ENCODE measurements at places on chromosomes 1 and 21.

GRCh38 chr1:39691383-39692151, at the start of gene HPCAL4:
HPCAL4 (minus strand) TSS chr1:39691433; CDS start chr1:39684603, 6,830 bp downstream.
- peak; percentile 87 for DNase-seq

DNA sequence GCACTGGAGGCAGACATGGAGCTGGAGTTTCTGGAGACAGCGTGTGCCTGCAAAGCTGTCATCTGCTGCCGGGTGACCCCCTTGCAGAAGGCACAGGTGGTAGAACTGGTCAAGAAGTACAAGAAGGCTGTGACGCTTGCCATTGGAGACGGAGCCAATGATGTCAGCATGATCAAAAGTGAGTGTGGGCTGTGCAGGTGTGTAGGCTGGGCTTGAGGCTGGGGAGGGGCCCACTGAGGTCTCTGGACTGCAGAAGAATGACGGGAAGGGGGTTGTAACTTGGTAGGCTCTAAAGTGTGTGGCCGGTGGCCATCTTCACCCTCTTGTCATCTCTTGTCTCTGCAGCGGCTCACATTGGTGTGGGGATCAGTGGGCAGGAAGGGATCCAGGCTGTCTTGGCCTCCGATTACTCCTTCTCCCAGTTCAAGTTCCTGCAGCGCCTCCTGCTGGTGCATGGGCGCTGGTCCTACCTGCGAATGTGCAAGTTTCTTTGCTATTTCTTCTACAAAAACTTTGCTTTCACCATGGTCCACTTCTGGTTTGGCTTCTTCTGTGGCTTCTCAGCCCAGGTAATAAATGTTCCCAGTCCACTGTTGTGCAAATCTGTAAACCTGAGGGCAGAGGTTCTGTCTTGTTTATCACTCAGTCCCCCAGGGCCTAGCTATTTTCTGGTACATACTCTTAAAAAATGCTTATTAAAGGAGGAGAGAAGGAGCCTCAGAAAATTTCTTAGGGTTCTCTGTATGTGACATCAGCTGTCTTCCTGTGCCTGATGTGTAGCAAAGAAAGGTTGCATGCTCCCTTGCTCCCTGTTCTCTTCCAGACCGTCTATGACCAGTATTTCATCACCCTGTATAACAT, 19.9 kb downstream of the ATP8B2 start:
- peak; percentile 72 for DNase-seq

- DNase-seq, result no peak
Measured at GRCh38 chr21:41169701-41170100, 1.7 kb downstream of the BACE2 start.

DNA sequence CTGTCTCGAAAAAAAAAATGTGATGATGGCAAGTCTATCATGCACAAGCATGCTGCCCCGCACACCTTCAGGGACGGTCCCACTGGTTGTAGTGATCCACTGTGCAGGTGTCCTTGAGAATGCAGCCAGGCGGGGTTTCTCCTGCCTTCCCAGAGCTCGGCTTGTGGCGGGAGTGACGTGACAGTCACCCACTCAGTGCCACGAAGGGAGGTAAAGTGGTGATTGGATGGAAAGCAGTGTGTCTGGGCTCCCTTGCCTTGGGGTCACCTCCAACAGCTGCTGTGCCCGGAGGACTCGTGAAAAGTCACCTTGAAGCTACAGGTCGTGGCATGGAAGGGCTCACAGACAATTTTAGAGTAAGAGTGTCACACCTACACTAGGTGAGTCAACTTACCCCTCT, 33.5 kb upstream of the TRIM17 start:
- DNase-seq, result no peak

GRCh38 chr1:160080381-160081100, 797 bp upstream of the KCNJ9 start:
- no peak for DNase-seq

DNA sequence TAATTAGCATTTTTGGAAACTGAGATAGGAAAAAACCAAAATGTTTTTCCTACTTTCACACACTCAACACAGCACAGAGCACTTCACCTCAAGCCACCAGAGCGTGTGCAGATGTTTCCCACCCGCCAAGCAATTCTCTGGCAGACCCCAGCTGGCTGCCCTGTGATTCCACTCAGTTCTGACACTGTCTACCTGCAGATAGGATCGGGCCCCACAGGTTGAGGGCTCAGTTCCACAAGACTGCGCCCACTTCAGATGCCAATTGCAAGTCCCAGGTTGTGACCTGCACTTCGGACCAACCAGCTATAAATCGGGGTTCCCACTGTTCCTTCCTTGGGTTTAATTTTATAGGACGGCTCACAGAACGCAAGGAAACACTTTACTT, 9.9 kb downstream of the KIAA1614 start:
- DNase-seq, result no peak

DNA sequence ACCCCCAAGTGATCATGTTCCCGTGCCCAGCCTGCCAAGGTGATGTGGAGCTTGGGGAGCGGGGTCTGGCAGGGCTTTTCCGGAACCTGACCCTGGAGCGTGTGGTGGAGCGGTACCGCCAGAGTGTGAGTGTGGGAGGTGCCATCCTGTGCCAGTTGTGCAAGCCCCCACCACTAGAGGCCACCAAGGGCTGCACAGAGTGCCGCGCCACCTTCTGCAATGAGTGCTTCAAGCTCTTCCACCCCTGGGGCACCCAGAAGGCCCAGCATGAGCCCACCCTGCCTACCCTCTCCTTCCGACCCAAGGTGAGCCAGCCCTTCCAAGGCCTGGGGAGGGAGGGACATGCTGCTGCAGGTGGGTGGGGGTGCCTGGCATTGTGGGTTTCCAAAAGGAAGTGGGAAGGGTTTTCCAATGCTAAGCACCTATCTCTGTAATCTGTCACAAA, 2.3 kb downstream of the TRIM46 start:
- no peak for DNase-seq

DNA sequence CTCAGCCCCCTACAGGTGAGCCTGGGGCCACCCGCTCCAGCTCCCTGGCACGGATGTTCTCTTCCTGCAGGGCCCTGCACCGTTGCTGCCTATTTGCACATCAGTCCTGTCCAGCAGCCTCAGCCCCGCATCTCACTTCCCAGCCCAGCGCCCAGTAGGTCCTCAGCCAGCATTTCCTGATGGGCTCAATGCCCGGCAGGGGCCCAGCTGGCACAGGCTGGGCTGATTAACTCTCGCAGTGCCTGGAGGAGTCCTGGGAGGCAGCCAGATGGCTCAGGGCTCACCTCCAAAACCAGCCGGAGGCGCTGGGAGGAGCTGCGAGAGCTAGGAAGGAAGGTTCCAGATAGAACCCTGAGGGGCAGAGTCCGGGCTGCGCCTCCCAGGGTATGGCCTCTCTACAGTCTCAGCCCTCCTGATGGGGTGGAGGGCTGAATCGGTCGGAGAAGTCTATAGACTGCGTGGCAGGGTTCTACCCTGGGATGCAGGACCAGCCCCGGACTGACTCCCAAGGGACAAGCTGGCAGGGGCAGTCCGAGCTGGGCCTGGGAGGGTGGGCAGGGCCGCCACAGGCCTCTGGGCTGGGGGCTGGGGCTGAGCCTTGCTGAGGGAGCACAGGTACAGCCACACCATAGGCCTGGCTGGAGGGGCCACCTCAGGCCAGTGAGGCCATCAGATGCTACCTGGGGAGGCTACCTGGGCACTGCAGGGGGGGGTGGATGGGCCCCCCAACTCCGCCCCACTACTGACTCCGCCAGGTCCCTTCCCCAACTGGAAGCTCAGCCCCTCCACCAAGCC, 19.2 kb upstream of the CLSTN1 start:
- DNase-seq, result no peak

- DNase-seq, result no peak
Measured at GRCh38 chr1:150273311-150273710, 721 bp downstream of the C1orf54 start.

DNA sequence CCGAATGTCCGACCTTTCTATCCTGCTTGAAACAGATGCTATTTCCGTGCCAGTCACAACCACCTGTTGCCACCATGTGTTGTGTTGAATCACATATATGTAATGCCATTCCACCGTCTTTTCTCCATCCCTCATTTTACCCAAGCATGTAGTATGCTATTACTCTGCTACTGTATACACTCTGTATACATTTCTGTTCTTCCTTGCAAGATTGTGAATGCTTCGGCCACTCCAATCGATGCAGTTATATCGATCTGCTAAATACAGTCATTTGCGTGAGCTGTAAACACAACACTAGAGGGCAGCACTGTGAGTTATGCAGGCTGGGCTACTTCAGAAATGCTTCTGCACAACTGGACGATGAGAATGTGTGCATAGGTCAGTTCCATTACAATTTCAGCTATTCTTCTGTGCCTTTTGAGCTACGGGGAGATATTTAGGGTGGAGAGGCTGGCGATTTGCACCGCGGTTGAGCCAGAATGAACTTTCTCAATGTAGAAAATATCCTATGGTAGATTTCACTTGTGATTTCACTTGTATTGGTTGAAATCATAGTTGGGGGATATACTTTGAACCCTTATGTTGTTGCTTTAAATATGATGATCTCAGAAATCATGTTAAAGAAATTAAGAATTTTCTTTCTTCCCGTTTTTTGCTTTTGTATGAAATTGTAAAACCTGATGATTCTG, 289.8 kb downstream of the NTNG1 start:
- DNase-seq, result no peak

DNA sequence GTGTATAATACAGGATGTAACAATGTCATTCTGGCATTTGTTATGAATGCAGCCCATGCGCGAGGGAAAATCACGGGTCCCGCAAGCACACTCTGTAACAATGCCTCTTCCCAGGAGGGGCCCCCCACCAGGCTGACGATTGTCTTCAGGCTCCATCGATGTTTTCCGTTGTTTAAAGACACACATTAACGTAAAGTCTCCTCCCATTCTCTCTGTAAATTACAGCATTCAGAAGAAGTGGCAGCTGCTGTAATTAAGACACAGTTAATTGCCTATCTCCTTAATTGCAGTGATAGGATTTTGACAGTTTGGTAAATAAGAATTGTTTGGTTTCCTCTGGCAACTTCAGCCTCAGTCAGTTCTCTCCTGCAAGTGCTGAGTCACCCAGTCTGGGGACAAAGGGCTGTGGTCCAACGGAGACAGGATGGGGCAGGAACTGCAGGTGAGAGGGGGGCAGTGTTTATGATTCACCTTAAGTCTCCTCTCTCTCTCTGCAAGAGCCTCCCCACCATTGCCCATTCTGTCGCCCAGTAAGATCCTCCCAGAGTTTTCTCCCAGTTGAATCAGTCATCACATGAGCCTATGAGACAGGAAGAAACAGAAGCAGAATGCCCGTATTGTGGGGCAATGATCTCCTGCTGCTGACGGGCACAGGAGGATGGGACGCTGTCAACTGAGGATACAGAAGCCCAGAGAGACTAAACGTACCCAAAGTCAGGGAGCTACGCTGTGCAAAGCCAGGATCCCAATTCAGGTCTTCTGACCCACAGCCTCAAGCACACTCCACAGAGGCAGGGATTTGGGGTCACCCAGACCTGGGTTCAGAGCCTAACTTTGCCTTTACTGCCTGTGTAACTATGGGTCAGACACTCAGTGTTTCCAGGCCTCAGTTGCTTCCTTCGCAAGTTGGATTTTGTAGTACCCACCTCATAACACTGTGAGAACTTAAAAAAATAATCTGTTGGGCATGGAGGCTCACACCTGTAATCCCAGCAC, 110.0 kb downstream of the ADSS2 start:
- no peak for DNase-seq

DNA sequence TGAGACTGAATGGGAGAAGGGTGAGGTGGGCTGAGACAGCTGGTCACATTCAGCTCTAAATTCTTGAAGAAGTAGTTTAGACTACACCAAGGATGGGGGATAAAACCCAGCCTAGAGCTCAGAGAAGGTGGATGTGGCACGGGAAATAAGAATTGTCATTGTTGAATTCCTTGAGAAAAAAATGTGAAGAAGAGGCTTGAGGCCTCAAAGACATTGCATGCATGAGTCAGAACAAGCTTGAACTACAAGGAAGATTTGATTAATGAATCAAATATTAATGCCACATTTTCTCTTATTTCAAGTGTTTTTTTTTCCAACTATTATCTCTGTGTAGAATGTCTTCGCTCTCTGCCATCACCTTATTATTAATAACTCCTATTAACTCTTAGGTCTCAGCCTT, 58.9 kb downstream of the MAP3K7CL start:
- no peak for DNase-seq

DNA sequence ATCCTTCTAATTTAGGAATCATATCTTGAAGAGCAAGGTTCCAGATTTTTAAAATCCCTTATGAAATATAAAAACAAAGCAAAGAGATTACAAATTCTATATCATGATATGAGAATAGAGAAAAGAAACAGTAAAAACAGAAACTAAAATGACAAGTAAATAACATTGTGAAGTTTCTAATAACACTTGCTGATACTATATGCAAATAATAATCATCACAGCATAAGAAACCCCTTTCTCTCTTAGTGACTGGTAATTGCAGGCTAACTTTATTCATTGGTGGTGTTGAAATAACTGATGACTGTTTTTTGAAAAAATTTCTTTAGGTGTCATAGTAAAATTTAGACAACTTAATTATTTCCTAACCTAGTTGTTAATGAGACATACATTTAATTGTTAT, 281.6 kb downstream of the PLA2G4A start:
- DNase-seq, result no peak

DNA sequence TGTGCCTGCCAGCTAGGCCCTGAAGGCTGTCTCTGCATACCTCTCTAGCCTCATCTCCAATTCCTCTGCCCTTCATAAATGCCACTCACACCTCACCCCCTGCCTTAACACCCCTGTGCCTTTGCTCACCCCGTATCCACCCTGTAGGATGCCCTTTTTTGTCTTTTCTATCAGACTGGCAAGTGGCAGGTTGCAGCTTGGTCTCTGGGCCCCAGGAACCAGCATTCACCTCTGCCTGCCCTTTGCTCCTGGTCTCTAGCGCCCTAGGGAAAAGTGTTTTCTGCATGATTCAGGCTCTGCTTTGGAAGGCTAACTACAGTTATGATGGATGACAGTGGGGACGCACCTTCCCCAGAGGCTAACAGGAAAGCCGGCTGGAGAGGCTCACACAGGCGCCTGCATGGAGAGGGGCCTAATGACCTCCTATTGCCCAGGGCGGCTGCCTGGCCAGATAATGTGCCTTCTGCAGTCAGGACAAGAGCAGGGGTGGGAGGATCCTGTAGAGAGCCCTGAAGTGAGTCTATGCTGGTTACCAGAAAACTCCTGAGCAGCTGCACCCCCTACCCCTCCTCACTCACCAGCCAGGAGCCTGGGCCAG, 11.2 kb downstream of the KANK4 start:
- no peak for DNase-seq

- no peak for DNase-seq
Measured at GRCh38 chr21:38721958-38722357, 83.8 kb upstream of the ETS2 start.

All from CD8-positive, alpha-beta memory T cell (primary cell).